ENCODE measurements at places on chromosomes 12 and 14.

- no peak overlapping the region for H3K27ac ChIP-seq
- H3K36me3 ChIP-seq: peaks cover 12% of the 10 kb centered on the region
- H3K4me1 ChIP-seq: peaks cover 2% of the 10 kb centered on the region
- H3K4me3 ChIP-seq: no peak overlapping the region
Observed at GRCh38 chr14:54529811-54530210, 20.1 kb downstream of the CGRRF1 start.

DNA sequence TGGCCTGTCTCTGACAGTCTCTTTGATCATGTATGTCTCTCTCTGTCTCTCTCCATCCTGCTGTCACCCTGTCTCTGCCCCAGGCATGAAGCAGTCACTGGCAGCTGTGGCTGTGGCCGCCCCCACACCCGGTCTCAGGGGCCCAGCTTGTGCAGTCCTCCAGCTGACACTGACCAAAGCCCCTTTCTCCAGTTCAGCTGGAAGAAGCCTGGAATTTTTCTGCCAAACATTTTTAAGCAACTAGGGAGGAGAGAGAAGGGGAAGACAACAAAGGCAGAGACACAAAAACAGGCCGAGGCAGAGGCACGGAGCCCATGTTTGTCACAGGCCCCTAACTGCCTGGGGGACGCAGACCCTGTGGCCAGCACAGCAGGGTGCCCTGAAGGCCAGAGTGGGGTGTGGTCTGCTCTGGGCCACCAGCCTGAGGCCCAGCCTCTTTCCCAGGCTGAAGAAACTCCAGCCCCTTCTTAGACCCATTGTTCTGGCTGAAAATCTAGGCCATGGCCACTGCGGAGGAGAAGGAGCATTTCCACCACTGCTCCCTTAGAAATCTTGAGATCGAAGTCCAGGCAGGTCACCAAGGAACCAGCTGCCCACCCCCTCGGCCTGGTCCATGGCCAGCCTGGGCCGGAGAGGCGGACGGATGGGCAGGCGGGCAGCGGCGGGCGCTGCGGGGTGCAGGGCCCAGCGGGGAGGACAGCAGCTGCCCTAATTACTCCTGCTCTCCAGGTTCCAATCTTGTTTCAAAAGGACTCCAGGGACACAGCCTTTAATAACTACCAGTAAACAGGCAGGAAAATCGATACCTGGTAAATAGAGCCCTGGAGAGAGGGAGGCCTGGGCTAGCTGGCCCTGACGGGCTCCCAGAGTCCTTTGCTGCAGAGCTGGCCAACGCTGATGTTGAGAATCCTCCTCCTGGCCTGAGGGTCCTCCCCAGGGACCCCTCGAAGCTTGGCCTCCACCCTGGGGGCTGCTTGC is 14.9 kb downstream of the DTX1 start:
- no peak overlapping the region for H3K4me3 ChIP-seq
- no peak for DNase-seq
- H3K4me1 ChIP-seq: no peaks in the 10 kb centered on the region
- peaks cover 5% of the 10 kb centered on the region for H3K27me3 ChIP-seq

GRCh38 chr14:33985242-33985641 is 34.4 kb upstream of the EGLN3 start:
- no peak overlapping the region for H3K4me3 ChIP-seq
- DNase-seq: no peak
- no peaks in the 10 kb centered on the region for H3K36me3 ChIP-seq
- no peak overlapping the region for H3K27ac ChIP-seq

- no peak overlapping the region for H3K4me3 ChIP-seq
- H3K4me1 ChIP-seq: no peaks in the 10 kb centered on the region
- no peaks in the 10 kb centered on the region for H3K27me3 ChIP-seq
- H3K27ac ChIP-seq: no peak overlapping the region
- H3K36me3 ChIP-seq: no peaks in the 10 kb centered on the region
- DNase-seq: no peak
Observed at GRCh38 chr12:61687407-61687806, 572.8 kb upstream of the USP15 start.

- H3K27ac ChIP-seq: no peak overlapping the region
- no peaks in the 10 kb centered on the region for H3K36me3 ChIP-seq
- H3K27me3 ChIP-seq: no peaks in the 10 kb centered on the region
Observed at GRCh38 chr12:91921555-91921954, 224.1 kb downstream of the BTG1 start.

DNA sequence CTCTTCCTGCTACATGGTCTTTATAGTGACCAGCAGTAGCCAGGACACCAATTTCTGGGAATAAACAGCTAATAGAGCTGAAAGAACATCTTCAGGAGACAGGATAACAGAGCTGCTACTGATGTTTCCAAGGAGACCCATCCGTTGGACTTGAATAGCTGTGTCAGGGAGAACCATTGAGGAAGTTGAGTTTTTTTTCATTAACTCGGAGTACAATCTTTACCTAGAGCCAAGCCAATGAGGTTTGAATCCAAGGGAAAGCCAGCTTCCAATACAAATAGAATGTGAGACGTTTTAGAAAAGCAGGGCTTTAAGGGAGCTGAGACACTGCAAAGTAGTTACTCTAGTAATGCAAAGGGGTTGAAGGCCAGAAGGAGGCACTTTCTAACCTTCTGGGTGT is 136.1 kb upstream of the FRMD6 start:
- no peaks in the 10 kb centered on the region for H3K27me3 ChIP-seq
- H3K36me3 ChIP-seq: no peaks in the 10 kb centered on the region
- DNase-seq: no peak
- no peaks in the 10 kb centered on the region for H3K4me1 ChIP-seq

DNA sequence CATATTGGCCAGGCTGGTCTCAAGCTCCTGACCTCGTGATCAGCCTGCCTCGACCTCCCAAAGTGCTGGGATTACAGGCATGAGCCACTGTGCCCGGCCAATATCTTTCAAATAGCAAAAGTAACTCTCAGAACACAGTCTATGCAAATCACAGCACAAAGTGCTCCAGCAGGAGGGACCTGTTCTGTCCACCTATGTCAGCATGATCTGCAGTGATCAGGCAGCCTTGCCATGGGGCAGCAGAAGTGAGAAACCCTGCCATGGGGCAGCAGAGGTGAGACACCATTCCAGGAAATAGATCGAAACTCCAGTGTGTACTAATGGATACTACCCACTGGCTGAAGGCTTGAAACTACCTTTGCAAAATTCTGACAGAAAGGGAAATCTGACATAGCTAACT is 78.5 kb upstream of the EIF5 start:
- no peaks in the 10 kb centered on the region for H3K36me3 ChIP-seq
- peaks cover 11% of the 10 kb centered on the region for H3K27me3 ChIP-seq
- no peak for DNase-seq
- no peak overlapping the region for H3K27ac ChIP-seq
- H3K4me3 ChIP-seq: no peak overlapping the region

DNA sequence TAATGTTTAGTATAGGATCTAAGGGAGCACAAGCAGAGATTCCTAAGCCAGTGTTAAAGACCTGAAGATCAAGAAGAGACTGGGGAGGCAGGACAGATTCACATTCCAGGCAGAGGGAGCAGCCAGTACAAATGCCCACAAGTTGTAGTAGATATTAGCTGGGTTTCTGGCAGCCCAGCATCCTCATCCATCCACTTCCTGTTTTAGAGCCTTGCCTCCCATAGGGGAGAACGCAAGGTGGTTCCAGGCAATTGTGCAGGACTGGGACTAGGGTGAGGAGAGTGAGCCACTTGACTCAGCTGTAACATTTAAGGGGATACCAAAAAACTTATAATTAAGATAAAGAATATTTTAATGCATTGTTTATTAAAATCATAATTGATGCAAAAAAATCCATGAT is 71.3 kb upstream of the PSMA6 start:
- DNase-seq: no peak
- no peaks in the 10 kb centered on the region for H3K4me1 ChIP-seq
- no peak overlapping the region for H3K4me3 ChIP-seq
- no peaks in the 10 kb centered on the region for H3K36me3 ChIP-seq
- no peak overlapping the region for H3K27ac ChIP-seq
- no peaks in the 10 kb centered on the region for H3K27me3 ChIP-seq

Data from IMR-90 (cell line).